ENCODE measurements at places on chromosomes 3 and 15.

- no peak for DNase-seq
These were observed 1.5 kb downstream of the NTRK3 start for GRCh38 chr15:88255087-88255483.

- no peak for DNase-seq
These were observed 88.9 kb downstream of the ASB7 start for GRCh38 chr15:100691321-100691720.

- DNase-seq = no peak
These were observed 600.4 kb downstream of the GRM7 start for GRCh38 chr3:7461202-7461825.

DNA sequence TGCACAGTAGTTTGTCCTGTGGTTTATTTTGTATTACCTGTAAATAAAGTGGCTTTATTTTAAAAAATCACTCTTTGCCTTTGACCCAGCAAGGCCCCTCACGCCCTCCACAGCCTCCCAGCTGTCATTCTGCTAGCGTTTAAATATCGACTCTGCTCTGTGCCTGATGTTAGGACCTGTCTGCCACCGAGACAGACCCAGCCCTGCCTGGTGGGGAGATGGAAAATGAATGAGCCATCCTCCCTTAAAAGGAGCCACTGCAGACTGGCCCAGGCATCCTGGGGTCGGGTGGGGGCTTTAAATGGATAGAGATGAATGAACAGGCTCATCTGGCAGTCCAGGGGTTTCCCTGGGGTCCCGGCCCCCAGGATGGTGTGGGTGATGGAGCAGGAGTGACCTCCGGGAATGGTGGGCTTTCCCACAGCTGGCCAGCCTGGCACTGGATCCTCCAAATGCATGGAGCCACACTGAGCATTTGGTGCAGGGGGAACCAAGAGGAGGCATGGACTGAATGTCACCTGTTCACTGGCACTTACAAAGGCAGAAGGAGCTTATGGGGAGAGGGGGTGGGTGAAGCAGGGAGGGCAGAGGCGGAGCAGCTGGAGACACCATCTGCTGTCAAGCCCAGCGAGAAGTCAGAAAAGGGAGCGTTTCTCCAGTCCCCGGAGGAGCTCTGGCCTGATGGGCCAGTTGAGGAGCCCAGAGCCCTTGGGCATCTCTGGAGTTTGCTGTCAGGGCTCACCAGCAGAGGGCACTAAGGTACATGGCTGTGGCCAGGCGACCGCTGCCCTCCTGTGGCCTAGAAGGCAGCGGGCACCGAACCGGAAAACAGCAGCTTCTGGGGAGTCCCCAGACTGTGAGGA lies 11.9 kb downstream of the GRM2 start:
- no peak for DNase-seq

DNA sequence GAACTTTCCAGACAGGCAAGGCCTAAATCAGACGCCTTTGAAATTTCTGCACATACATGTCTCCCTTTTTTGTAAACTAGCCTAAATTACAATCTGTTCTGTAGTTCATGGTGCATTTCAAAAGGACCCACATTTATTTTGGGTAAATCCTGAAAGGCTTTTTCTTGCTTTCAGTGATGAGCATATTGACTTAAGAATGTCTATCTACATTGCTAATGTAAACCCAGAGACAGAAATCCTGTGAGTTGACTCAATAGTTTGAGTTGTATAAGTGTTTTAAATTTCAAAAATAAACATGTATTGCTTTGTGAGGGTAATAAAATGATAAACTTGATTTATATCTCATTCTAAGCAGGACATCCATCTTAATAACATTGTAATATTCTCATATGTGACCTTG lies 977.0 kb upstream of the NR2F2 start:
- no peak for DNase-seq

- no peak for DNase-seq
These were observed at the start of gene ITIH1 for GRCh38 chr3:52777127-52777958. ITIH1 (plus strand) TSS chr3:52777599; CDS start chr3:52777616, 17 bp downstream.

GRCh38 chr3:77207753-77208152 lies 167.9 kb downstream of the ROBO2 start:
- DNase-seq = no peak

- no peak for DNase-seq
These were observed 41.5 kb upstream of the MFGE8 start for GRCh38 chr15:88954431-88955277.

DNA sequence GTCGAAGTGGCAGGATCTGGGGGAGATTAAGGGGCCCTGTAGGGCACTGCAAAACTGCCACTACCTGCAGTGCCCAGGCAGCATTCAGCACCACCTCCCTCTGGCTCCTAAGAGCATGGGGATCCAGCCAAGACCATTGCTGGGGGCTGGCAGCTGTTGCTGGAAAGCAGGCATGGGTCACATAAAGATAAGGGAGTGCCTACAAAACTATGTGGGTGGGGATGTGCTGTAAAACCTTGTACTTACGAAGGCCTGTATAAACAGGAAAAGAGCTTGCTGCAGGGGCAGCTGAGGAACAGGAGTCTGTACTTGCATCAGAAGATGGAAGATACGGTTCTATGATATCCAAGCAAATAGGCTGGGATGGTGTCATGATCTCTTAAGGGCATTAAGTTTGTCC lies 27.1 kb downstream of the IL20RB start:
- no peak for DNase-seq

DNA sequence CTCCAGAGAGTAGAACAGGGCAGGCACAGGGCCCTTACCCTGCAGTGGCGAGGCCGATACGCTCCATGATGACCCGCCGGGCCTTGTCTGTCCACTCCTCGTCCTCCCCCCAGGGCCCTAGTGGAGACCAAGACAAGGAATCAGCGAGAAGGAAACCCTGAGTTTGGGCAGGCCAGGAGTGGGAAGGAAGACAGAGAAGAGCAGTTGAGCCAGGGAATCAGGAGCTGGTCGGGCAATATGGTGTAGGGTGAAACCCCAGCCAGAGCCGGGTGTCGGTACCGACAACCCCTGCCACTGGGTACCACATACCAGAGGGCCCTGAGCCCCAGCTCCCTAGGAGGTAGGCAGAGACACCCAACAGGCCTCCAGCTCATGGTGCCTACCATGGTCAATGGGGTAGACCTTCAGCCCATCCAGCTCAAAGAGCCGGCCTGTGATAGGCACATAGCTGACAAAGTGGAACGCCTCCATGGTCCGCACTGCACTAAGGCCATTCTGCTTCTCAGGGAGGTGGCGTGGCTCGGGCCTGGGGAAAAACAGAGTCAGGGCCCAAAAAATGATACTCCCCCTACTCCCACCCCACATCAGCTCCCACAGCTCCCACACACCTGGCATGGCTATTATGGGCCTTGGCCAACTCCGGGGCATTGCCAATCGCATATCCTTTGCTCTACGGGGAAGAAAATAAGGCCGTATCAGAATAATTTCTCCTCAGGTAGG lies 38.0 kb downstream of the SEMA3G start:
- no peak for DNase-seq

DNA sequence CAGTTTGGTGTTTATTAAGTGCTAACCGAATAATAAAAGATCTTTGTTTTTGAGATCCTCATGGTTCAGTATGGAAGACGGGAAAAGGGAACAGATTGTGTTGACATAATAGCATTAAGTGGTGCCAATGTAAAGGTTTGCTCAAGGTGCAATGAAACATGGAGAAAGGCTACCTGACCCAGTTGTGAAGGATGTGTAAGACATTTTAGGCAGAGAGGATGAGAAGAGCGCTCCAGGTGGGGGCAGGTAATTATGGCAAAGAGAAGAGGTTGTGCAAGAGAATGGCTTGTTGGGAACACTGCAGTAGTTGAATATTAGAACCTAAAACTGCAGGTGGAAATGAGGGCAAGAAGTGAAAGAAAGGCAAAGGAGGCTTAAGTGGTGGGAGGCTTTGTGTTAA lies 140.8 kb downstream of the DIPK2A start:
- DNase-seq = no peak

DNA sequence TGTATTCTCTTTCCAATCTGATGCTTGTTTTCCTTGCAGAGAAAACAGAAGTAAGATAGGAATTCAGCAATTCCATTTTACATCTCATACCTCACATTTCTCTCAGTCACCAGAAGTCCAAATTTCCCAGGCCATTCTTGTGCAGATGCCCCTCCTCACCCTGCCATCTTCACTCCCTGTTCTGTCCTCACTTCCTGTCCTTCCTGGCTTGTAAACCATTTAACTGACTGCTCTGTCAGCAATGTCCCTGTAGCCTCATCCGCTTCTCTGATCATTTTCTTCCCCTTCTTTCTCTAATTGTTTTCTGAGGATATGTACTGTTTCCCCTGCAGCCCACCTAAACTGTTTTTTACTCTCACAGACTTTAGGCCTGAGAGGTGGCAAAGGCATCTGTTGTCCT lies 40.3 kb downstream of the BLM start:
- DNase-seq = no peak

- no peak for DNase-seq
These were observed 232.6 kb downstream of the NTRK3 start for GRCh38 chr15:88023914-88024313.

GRCh38 chr3:169479314-169479939 lies 184.1 kb downstream of the MECOM start:
- DNase-seq = no peak

DNA sequence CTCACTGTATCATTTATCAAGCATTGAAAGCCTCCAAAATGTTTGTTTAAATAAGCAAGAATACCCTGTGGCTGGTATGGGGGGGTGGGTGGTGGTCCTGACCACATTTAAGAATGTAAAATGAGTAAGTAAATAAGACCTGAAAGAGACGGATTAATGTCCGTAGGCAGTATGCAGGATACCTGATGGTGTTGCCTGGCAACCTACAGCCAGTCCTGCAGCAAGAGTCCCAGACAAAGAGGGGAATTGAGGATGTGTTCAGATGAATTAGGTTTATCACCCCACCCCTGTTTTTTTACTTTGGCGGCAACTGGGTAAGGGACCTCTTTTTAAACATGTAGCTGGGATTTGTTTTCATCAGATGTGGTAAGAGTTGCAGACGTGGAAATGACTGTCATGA lies 99.8 kb upstream of the BFSP2 start:
- DNase-seq = no peak

DNA sequence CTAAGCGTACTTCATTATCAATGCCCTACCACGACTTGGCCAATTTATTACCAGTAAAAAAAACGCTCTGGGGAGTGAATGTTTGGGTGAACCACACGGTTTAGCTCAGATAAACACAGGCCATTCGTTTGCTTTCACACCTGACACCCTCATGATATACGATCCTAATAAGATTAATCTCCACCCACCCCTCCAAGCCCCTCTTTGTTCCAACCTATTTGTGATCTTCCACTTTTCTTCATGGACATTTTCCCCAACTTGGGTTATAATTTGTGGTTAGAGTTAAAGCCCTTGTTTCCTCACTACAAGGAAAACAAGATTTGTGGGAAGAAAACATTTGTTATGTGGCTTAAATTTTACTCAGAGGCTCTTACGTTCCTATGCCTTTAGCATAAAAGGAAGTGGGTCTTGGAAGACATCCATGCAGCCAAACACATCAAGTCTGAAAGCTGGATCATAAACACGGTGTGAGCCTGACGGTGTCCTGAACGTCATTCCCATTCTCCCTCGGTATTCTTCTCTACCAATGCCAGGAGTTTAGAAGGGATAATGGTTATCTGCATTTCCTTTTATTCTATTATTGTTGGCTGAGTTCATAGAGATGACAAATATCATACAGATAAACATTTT lies 518.9 kb downstream of the NR2F2 start:
- DNase-seq = no peak

GRCh38 chr3:183296944-183297343 lies 43.9 kb downstream of the B3GNT5 start:
- DNase-seq = no peak

- DNase-seq = no peak
These were observed 59.9 kb downstream of the RYR3 start for GRCh38 chr15:33370623-33371020.

All from muscle of arm (tissue), 14 donors.